ENCODE measurements at places on chromosomes 5 and 9. TPM values are rescaled to one million over a fixed set of nuclear protein-coding genes. Genes with fewer than 3 reads are reported as not detected.

Gene NOXA1
- polyA plus RNA-seq, result 3.6 TPM

Gene PRRT1B
- 0.15 TPM for polyA plus RNA-seq

Gene TMEM215
- not detected for polyA plus RNA-seq

Gene C5orf58
- polyA plus RNA-seq, result 0.64 TPM

Gene SKP2
- 4.6 TPM for polyA plus RNA-seq

Gene SPEF2
- polyA plus RNA-seq, result 1.3 TPM

Gene TRIM7
- 0.14 TPM for polyA plus RNA-seq

Gene WNK2
- 0.72 TPM for polyA plus RNA-seq

Gene MAPKAP1
- 26.0 TPM for polyA plus RNA-seq

Gene FBN2
- polyA plus RNA-seq, result 0.10 TPM

Gene CNTNAP3B
- polyA plus RNA-seq, result 1.0 TPM

DNA sequence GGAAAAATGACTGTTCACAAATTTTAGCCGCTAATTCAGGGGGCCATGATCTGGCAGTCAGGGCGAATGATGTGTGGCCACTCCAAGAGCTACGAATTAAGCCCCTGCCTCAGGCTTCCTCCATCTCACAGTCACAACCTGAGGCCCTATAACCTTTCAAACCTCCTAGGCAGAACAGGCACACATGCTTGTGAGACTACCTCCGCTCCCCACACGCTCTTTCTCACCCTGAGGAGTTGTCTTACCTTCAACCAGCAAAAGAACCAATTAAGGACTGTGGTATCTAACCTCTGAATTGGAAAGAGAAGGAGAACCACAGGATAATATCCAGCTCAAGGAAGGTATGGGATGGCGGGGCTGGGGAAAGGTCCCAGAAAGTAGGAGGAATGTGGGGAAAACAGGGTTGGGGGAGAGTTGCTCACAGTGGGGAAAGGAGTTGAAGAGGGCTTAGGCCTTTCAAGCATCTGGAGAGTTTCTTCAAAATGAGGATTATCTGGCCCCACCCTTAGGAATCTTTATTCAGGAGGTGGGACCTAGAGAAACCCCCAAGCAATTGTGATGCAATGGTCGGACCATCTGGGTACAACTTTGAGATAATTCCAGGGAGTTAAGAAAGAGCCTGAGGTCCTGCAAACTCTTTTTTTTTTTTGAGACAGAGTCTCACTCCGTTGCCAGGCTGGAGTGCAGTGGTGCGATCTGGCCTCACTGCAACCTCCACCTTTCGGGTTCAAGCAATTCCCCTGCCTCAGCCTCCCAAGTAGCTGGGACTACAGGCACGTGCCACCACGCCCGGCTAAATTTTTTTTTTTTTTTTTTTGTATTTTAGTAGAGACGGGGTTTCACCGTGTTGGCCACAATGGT is 5.5 kb downstream of the PCDH1 start:
- no peak for DNase-seq

DNA sequence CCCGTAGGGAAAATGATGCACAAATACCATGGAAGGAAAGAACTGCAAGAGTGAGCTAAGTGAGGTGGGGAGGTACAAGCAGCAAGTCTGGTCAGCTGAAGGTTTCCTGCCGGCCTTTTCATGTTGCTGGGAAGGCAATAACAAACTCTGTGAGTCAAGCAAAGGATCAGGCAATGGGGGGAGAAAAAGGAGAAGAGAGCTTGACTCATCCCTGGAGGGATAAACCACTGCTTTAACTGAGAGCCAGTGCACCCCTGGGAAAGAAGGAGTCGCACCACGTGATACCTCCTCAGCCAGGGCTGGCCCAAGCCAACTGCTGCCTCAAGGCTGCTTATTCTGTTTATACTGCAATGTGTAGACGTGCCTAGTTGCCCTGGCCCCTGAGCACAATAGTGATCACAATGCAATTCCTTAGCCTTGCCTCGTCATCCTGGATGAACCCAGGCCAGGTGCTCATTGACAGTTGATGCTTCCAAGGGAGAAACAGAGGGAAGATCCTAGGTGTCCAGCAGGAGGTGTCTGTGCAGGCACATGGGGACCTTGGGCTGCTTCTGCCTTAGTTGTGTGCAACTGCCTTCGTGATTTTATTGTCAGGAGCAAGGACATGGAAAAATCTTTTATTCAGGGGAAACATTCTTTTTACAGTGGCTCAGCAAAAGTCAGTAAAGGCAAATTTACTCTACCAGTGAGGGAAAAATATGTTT is 203.0 kb upstream of the TUT7 start:
- DNase-seq, result no peak

DNA sequence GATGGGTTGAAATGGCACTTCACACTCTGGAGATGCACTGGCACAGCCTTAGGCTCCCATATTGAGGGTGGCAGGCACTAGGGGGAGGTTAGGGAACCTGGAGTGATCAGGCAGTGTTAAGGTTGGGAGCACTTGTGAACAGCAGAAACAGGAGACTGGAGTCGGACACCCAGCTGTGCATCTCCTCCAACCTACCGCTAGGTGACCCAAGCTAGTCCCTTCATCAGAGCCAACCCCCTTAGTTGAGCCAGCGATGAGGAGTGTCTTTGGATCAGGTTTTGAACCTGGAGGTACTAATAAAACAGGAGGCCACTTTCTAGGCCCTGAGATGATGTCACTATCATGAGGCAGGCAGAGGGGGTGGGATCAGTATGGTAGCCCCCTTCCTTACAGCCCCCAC is 1.7 kb downstream of the ACTL7B start:
- DNase-seq, result no peak

- no peak for DNase-seq
These were observed 33.3 kb upstream of the SPDL1 start for GRCh38 chr5:169550227-169550626.

DNA sequence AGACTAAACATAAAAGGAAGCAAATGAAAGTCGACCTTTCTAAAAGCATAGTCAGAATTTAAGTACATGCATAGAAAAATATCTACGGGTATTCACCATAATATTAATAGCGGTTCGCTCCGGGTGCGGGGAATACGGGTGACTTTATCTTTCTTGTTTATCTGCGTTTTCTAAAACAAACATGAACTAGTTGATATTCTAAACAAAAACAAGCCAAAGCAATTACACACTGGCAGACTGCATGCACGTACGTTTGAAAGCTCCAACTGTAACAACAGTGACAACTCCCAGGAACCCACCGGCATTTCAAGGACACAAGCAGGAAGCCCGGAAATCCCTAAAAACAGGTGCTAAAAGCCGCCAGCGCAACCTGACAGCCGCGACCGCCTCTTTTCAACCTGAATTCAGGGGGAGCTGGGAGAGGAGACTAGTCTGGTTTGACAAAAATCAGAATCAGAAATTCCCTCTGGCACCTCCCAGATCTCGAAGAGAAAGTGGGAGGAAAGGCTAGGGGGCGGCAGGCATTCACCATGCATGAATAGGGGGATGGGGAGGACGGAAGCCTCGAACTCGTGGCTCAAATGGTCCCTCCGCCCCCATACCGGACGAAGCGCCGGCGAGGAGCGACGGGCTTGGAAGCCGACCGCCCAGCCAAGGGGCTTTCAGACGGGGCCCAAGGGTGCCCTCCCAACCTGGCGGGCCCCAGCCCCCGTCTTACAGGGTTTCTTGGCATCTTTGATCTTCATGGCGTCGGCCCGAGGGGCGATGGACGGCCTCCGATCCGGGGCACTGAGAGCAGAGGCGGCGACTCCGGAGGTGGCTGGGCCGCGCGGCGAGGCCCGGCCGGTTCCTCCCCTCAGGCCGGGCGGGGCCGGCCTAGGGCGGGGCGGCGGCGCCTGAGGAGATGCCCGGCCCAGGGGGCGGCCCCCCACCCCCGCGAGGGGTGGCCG is at the start of gene PANK3:
Gene PANK3 (minus strand): TSS at position 831 of the 950 bp plus-strand sequence. CDS start 85 bp downstream, at position 746.
- DNase-seq, result peak; percentile 80

DNA sequence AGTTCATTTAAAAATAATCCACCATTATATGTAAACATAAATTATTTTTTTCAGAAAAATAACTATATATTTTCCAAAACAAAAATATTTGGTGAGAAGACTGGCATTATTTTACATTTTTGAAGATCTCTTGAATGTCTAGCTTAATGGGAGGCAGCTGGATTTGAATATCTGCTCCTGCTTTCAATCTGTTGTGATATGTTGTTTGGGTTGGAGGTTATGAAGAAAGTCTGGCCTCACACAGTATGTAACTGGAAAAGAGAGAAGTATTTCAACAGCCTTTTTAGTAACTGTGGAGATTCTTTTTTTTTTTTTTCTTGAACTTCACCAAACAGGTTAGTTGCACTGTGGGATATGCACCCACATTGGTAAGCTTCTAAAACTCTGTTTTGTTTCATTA is 84.7 kb upstream of the SLIT3 start:
- DNase-seq, result no peak

- no peak for DNase-seq
These were observed 8.8 kb upstream of the PGGT1B start for GRCh38 chr5:115271295-115272050.

- no peak for DNase-seq
These were observed 54.8 kb upstream of the SGCD start for GRCh38 chr5:156272139-156272538.

DNA sequence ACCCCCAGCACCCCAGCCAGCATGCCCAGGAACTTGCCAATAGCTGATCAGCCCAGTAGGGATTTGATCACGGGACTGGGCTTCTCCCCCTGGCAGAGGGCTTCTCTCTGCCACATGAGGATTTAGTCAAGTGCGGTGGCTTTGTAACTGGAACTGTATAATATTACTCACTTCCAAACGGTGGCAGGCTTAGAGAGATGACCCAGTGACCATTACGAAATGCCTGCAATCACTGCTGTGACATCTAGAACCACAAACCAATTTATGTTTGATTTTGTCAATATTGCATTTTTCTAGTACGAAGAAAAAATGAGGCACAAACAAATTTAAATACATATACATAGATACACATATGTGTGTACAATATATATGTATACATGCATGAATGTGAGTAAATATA is 192.1 kb downstream of the ERCC6L2 start:
- no peak for DNase-seq

DNA sequence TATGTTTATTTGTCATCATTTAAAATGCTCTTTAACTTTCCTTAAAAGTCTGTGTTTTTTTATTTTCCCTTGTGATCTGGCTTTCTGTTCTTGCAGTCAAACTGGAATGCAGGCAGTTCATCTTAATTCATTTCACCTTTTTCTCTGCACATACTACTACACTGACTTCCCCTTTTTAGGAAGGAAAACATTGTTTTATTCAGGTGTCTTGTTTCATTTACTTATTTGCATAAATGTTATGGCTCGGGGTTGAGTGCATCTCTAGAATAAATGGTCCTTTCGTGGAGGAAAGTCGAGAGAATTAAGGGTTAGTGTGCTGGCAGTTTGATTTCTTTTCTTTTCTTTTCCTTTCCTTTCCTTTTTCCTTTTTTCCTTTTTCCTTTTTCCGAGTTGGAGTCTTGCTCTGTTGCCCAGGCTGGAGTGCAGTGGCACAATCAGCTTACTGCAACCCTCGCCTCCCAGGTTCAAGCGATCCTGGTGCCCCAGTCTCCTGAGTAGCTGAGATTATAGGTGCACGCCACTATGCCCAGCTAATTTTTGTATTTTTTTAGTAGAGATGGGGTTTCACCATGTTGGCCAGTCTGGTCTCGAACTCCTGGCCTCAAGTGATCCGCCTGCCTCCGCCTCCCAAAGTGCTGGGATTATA is 76.0 kb upstream of the LRRC70 start:
- no peak for DNase-seq

GRCh38 chr5:56055287-56055686 is 60.5 kb upstream of the IL6ST start:
- no peak for DNase-seq

DNA sequence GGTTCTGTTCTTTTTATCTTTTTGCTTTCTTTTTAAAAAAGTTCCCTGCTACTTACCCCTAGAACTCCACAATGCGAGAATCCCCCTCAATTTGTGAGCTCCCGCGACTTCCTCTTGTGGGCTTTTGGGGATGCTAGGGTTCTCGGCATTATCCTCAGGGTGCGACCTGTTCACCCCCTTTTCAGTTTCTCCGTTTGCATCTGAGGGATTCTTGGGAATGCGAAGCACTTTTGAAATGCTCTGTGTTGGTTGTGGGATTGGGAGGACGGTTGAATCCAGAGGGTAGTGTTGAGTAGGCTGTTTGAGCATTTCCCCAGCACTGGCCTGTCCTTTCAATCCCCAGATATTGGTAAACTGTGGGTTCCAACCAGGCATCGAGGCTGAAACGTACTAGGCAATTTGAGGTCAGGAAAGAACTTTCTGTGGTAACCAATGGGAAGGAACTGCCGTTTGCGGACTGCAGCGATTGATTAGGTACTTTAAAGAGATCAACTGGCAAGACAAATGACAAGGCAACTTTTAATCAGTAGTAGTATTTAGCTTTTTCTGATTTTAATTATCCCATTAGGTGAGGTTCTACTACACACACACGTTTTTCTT is 415 bp downstream of the XRCC4 start:
- no peak for DNase-seq

DNA sequence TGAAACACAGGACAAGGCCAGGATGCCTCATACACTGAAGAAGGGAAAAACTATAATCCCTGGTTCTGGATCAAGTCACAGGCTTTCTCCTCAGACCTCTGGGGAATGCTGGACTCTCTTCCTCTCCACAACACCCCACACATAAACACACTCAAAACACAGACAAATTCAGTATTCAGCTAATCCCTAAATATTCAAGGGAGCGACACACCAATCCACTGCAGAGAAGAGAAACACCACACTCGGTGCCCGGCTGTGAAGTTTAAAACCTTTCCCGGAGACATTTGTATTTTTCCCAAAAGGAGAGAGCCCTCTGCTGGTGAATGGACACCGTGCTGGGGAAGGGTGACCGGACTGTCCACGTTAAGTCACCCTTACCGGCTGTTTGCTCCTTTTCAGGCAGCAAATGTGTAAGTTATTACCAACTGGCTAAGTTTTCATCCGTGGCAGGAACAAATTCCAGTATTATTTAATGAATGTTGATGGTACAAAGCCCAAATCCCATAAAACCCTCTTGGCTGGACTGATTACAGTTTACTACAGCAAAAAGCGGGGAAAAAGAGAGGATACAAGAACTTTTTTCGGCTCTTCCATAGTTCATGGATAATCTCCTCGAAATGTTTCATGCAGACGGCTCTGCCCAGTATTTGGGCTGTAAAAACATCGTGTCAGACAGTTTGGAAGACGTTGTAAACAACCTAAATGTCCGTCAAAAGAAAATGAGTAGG is 130.9 kb upstream of the SLC30A5 start:
- peak; percentile 57 for DNase-seq

- peak; percentile 28 for DNase-seq
These were observed 53.9 kb downstream of the COL15A1 start for GRCh38 chr9:98997604-98998003.

- no peak for DNase-seq
These were observed 34.2 kb downstream of the ABLIM3 start for GRCh38 chr5:149175346-149176105.

- no peak for DNase-seq
These were observed 223.1 kb downstream of the GNA14 start for GRCh38 chr9:77424993-77425392.

DNA sequence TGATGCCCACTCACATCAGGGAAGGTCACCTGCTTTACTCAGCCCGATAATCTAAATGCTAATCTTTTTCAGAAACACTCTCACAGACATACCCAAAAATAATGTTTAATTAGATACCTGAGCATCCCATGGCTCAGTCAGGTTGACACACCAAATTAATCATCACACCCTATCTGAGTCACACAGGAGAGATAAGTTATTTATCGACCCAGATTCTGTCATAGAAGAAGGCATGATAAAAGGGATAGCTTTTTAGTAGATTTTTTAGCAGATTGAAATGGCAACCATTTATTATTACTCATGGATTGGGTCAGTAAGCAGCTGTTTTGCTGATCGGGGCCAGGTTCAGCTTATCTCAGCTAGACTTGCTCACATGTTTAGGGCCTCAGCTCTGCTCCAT is 97.8 kb upstream of the TYRP1 start:
- DNase-seq, result no peak
